ENCODE measurements at places on chromosomes 5 and 9. TPM values are rescaled to one million over a fixed set of nuclear protein-coding genes. Genes with fewer than 3 reads are reported as not detected.

Gene ADAMTSL2
- 0.14 TPM for total RNA-seq

Gene PCDHGA1
- not detected for total RNA-seq

Gene ACER2
- total RNA-seq, result 2.0 TPM

Gene GRIA1
- not detected for total RNA-seq

Gene FBN2
- not detected for total RNA-seq

DNA sequence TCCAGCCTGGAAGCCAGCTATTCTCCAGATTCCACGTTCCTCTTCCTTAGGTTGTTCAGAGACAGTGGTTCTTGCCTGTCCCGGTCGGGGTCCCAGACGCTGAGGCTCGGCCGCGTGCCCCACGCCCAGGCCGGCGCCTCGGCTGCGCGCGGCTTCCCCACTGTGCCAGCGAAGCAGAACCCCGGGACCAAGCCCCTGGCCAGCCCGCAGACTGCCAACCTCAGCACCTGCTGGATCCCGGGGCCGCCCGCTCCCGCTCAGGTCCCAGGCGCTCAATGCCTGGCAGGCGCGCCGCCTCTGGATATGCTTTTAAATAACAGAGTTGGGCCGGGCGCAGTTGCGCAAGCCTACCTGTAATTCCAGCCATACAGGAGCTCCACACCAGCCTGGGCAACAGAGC, 195.5 kb downstream of the MAN2A1 start:
- DNase-seq, result no peak

- DNase-seq, result peak; percentile 74
Observed at GRCh38 chr5:169637085-169637548, at the start of gene DOCK2. DOCK2 (plus strand) TSS chr5:169637275; CDS start chr5:169637327, 52 bp downstream.

DNA sequence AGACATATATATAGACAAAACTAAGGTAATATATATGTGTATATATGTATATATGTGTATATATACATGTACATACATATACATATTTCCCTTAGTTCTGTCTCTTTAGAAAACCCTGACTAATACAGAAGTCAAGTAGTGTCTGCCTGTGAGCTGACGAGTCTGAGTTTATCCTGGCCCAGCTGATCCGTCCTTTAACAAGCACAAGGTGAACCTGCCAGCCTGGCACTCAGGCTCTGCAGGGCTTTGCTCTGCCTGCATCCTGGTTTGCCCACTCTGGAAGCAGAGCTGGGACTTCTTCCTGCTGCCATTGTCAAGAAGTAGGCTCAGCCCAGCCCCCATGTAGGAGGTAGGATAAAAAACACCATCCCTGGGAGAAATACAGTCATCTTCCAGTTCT, 388.0 kb downstream of the ICE1 start:
- no peak for DNase-seq

DNA sequence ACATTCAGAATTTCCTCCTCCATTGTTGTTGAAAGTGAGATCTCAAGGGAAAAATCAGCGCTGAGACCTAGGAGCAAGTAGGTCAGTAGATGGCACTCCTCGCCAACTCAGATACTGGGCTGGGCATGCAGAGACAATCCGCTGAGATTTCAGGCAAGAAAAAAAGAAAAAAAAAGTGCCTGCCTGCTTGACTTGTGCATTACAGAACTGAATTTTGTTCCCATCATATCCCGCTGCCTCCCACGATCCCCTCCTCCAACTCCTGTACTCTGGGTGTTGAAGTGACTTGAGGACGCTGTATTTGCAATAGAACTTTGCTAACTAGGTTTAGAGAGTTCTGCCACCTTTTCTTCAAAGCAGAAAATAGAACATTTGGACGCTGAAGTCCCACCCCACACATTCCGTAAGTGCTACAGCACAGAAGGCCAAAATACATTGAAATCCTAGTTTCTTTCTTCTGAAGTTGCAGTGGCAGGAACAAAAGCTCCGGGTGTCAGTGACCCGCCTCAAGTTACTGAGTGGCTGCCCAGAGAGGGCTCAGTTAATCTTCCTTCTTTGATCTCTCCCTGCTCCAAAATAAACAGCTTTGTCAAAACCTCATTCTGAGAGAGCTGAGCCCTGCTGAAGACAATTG, 265.8 kb downstream of the MLLT3 start:
- DNase-seq, result peak; percentile 85

DNA sequence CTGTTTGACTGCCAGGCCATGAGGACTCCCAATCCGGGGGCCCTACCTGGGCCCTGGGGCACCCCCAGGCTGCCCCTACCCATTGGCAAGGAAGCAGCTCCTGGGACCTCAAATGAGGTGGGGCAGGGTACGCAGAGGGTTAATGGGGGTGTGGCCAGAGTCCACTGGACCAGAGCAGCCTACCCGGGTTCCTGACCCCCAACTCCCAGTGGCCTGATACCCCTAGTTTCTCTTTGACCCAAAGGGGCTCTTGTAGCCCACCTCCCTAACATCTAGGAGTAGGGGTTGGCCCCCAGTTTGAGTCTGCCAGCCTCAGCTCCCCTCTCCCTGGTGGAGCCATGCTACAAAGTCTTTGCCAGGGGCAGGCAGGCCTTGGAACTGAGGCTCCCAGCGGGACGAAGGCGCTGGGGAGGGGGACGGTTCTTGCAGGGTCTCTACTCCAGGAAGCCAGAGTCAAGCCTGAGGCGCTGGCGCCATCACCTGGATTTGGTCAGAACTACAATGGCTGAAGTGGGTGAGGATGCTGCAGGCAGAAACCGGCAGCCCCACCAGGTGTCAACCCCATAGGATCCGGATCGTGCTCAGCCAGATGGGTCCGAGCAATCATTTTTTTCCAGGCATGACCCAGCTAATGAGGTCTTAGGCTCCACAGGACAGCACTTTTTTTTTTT, 8.4 kb upstream of the CERCAM start:
- peak; percentile 78 for DNase-seq

Gene FBXW11
- total RNA-seq, result 35.5 TPM

Measured in activated naive CD4-positive, alpha-beta T cell treated with anti-CD3 and anti-CD28 coated beads for 36 hours (primary cell).